Natural killer cell (primary cell): ENCODE measurements at places on chromosomes 2 and 18.
A peak's percentile ranks its signal among the peaks of the same experiment; 100 is the strongest.

- DNase-seq, result no peak
- no peaks in the 10 kb centered on the region for H3K27me3 ChIP-seq
- no peak overlapping the region for H3K4me3 ChIP-seq
- no peaks in the 10 kb centered on the region for H3K4me1 ChIP-seq
- H3K27ac ChIP-seq, result no peak overlapping the region
Observed at GRCh38 chr2:133448195-133448594, 120.1 kb downstream of the NCKAP5 start.

DNA sequence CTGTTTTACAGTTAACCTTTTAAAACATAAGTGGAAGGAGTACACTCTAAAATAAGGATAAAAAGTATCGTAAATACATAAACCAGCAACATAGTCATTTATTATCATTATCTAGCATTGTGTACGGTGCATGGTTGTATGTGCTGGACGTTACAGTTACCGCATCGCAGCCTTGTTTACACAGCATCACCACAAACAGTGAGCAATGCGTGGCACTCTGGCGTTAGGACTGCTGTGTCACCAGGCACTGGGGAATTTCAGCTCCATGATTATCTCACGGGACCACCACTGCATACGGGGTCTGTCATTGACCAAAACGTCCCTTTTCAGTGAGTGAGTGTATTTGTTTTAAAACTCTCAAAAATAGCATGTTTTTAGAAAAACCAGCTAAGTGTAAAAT is 103.0 kb upstream of the SNTG2 start:
- no peaks in the 10 kb centered on the region for H3K4me1 ChIP-seq
- H3K36me3 ChIP-seq, result no peaks in the 10 kb centered on the region
- H3K27ac ChIP-seq, result no peak overlapping the region
- H3K27me3 ChIP-seq, result no peaks in the 10 kb centered on the region
- DNase-seq, result no peak

DNA sequence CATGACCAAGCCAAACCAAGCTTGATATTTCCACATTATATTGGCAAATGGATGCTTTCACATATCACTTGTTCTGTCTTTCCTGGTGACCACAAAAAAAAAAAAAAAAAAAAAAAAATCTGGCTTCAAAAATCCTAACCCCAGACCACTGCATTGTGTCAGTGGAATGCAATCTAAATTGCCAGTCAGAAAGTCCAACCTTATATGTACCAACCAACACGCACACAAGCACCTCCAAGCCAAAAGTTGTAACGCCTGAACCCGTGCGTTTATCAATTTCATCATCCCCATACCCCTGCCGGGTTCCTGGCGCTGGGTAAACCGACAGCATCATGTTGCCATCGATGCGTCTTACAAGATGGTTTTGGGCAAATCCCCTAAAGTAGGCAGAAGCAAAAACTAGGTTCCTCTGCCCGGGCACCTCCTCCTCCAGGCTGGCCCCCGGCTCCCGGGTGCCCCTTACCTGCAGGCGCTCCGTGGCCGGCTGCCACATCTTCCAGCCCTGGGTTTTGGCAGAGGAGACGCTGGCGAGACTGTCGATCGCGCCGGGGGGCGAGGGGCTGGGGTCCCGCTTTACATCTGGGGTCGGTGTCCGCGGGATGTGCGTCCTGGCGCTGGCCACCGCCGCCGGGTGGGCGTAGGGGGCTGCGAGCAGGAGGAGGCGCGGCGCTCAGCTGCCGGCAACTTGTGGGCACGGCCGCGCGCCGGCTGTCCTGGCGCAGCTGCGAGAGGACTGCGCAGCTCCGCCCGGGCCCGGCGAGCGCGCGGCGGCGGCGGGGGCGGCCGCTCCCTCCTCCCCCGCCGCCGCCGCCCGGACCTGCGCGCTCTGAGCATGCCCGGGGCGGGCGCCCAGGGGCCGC is at the start of gene PID1:
TSS of gene PID1 (minus strand) at position 737 of the 860 bp plus-strand sequence. CDS start at position 493, 244 bp downstream.
- H3K27ac ChIP-seq, result no peak within 1 kb of the TSS
- no peak within 1 kb of the TSS for H3K4me3 ChIP-seq
- DNase-seq, result no peak

DNA sequence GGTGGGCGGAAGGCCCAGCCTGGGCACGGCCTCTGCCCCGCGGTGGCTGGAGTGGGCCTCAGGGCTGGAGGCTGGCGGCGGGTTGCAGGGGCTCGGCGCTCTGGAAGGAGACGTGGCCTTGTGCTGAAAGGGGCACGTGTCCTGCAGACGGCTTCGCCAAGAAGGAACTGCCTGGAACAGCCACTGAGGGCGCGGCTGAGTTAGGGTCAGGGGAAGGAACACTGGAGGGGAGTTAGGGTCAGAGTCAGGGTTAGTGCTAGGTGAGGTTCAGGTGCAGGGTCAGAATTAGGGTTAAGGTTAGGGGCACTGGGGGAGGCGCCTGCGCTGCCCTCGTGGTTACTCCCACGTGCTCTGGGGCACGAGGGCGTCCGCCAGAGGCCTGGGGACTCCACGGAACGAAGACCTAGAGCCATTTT is 933 bp upstream of the ADNP2 start:
- H3K36me3 ChIP-seq, result no peaks in the 10 kb centered on the region
- H3K27me3 ChIP-seq, result no peaks in the 10 kb centered on the region
- H3K4me3 ChIP-seq, result no peak overlapping the region
- H3K27ac ChIP-seq, result peak overlapping the region; percentile 100
- peaks cover 17% of the 10 kb centered on the region for H3K4me1 ChIP-seq

DNA sequence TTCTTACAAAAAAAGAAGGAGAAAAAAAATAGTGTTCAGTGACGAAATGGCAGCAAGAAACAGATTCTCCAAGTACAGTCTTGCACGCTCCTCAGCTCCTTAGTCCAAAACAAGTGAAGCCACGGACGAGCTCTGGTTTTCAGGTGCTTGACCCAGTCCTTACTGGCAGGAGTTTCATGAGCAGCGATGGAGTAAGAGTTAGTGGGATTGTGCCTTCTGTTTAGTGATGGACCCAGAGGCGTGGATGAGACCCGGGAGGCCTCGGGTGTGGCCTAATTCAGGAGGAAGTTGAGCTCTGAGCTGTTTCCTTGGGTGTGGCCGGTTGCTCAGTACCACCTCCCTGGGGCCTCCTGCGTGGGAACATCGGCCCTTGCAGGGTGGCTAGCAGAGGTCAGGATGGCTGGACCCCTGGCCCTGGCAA is 52.0 kb downstream of the KIF5C start:
- no peaks in the 10 kb centered on the region for H3K36me3 ChIP-seq
- no peaks in the 10 kb centered on the region for H3K27me3 ChIP-seq
- H3K4me3 ChIP-seq, result peak overlapping the region; percentile 9
- peaks cover 18% of the 10 kb centered on the region for H3K4me1 ChIP-seq
- DNase-seq, result peak; percentile 42

GRCh38 chr2:62382757-62383156 is 123.2 kb downstream of the TMEM17 start:
- H3K27me3 ChIP-seq, result no peaks in the 10 kb centered on the region
- H3K36me3 ChIP-seq, result no peaks in the 10 kb centered on the region
- no peak overlapping the region for H3K4me3 ChIP-seq

GRCh38 chr2:196277002-196277401 is 105.6 kb upstream of the STK17B start:
- peaks cover 9% of the 10 kb centered on the region for H3K4me1 ChIP-seq

- peak overlapping the region; percentile 89 for H3K4me3 ChIP-seq
- peaks cover 15% of the 10 kb centered on the region for H3K4me1 ChIP-seq
- H3K27ac ChIP-seq, result no peak overlapping the region
- no peaks in the 10 kb centered on the region for H3K36me3 ChIP-seq
- peak; percentile 50 for DNase-seq
Observed at GRCh38 chr18:49459404-49460171, 857 bp downstream of the DYM start.

DNA sequence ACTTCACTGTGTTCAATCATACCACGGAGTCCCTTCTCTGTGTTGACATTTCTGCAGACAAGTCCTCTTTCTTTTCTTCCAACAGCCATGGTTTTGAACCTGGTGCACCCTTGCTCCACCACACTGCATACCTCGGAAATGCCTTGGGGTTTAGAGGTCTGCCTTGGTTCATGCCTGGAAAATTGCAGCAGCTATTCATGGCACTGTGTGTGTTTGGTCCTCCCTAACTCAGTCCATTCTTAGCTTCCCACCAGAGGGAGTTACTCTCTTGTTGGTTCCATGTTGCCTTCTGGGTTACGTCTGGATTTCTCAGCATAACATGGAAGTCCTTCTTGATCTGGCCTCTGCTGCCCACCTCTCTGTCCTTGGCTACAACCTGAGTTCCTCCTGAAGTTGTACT is 206.0 kb downstream of the FHOD3 start:
- H3K27me3 ChIP-seq, result no peaks in the 10 kb centered on the region
- no peak overlapping the region for H3K4me3 ChIP-seq
- no peak for DNase-seq
- no peaks in the 10 kb centered on the region for H3K4me1 ChIP-seq
- H3K36me3 ChIP-seq, result no peaks in the 10 kb centered on the region

GRCh38 chr2:66021296-66021695 is 413.6 kb upstream of the MEIS1 start:
- no peaks in the 10 kb centered on the region for H3K36me3 ChIP-seq
- H3K4me1 ChIP-seq, result no peaks in the 10 kb centered on the region
- DNase-seq, result no peak
- H3K27me3 ChIP-seq, result no peaks in the 10 kb centered on the region
- H3K4me3 ChIP-seq, result no peak overlapping the region
- no peak overlapping the region for H3K27ac ChIP-seq

- no peaks in the 10 kb centered on the region for H3K36me3 ChIP-seq
- DNase-seq, result no peak
- no peaks in the 10 kb centered on the region for H3K27me3 ChIP-seq
- no peaks in the 10 kb centered on the region for H3K4me1 ChIP-seq
- no peak overlapping the region for H3K27ac ChIP-seq
Observed at GRCh38 chr2:217279140-217279539, 419.3 kb upstream of the TNP1 start.

DNA sequence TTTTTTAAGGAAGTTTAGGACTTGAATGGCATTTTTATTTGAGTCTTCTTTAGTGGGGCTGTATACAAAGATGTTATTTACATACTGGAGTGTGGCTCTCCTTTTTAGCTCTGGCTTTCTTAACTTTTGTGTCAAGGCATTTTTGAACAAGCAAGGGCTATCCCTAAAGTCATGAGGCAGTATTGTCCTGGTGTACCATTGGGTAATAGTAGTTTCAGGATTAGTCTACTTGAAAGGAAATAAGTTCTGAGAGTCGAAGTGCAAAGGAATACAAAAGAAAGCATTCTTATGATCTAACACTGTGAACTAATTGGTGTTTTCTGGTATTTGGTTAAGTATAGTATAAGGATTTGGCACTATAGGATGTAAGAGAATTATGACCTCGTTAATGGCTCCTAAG is 1.9 kb upstream of the CYP27A1 start:
- H3K27ac ChIP-seq, result no peak overlapping the region
- H3K4me3 ChIP-seq, result no peak overlapping the region
- peaks cover 7% of the 10 kb centered on the region for H3K4me1 ChIP-seq
- DNase-seq, result no peak
- H3K27me3 ChIP-seq, result peaks cover 24% of the 10 kb centered on the region

GRCh38 chr2:72754628-72755320 is 71.1 kb downstream of the EXOC6B start:
- DNase-seq, result no peak
- no peak overlapping the region for H3K27ac ChIP-seq
- no peaks in the 10 kb centered on the region for H3K36me3 ChIP-seq
- no peak overlapping the region for H3K4me3 ChIP-seq
- no peaks in the 10 kb centered on the region for H3K4me1 ChIP-seq

DNA sequence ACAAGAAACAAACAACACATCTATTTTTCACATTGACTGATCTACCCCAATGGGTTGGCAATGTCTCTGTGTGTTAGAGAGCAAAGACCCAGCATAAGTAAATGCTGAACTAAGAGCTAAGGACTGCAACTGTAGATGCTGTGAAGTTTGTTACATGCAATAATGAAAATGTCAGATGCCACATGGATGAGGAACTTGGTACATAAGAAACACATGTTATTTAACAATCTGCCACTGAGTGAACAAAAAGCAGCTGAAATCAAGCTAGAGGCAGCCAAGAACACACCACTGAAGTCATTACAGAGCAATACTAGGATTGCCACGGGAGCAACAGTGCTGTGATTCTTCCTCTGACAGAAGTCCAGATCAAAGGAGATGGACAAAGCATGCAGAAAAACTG is 389.4 kb downstream of the CDH2 start:
- no peaks in the 10 kb centered on the region for H3K4me1 ChIP-seq
- DNase-seq, result no peak
- no peak overlapping the region for H3K27ac ChIP-seq
- H3K36me3 ChIP-seq, result no peaks in the 10 kb centered on the region
- no peak overlapping the region for H3K4me3 ChIP-seq

DNA sequence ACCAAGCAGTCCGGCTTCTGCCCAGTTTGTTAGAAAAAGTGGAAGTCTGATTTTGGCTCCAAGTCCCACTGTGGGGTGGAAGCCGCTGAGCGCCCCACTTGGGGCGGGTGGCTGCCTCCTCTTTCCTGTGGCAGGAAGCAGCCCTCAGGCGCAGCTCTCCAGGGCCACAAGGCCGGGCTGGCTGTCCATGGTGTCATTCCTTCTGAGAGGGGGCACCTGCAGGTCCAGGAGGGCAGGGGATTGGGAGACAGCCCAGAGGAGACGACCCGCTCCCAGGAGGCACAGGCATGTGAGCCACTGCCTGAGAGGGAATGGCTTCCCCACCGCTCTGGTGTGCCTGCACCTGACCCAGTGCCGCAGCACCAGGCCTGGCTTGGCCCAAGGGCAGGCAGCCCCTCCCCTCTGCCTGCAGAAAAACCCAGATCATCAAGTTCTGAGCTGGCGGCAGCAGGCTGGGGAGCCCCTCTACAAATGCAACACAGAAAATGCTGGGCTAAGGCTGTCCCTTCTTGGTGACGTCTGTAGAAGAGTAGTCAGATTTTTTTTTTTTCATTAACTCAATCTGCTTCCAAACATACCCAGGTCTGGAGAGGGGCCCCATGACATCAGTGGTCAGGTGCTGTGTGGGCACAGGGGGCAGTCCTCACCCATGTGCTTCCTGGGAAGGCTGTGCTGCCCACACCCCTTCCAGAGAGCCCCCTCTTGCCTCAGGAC is 38.4 kb downstream of the HS6ST1 start:
- DNase-seq, result no peak
- H3K4me3 ChIP-seq, result no peak overlapping the region
- peak overlapping the region; percentile 37 for H3K27ac ChIP-seq

- DNase-seq, result no peak
- no peak overlapping the region for H3K4me3 ChIP-seq
- H3K27ac ChIP-seq, result no peak overlapping the region
- H3K27me3 ChIP-seq, result no peaks in the 10 kb centered on the region
Observed at GRCh38 chr2:205527801-205528200, 154.5 kb upstream of the NRP2 start.

DNA sequence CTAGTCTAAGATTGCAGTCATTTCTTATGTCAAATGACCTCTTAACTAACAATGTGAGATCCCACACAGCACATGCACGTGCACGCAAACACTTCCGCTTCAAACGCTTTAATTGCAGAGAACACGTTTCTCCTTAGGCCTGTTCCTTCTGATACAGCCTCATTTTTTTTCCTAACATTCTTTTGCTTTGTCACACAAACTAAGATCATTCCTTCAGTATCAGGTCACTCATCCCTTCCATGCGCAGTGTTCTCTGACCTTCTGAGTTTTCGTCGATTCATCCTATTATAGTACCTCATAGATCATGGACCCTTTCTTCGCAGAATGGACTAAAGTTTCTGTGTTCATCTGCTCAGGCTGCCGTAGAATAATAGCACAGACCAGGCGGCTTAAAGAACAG is 327.1 kb upstream of the CDH19 start:
- H3K27ac ChIP-seq, result no peak overlapping the region
- no peaks in the 10 kb centered on the region for H3K36me3 ChIP-seq
- H3K4me1 ChIP-seq, result no peaks in the 10 kb centered on the region
- no peaks in the 10 kb centered on the region for H3K27me3 ChIP-seq
- DNase-seq, result no peak
